Stimulated activated CD4-positive, alpha-beta T cell treated with anti-CD3 and anti-CD28 coated beads, Interleukin-15, amount 100 ng/mL, for 1 hour (primary cell): ENCODE measurements at places on chromosomes 5 and 9.

DNA sequence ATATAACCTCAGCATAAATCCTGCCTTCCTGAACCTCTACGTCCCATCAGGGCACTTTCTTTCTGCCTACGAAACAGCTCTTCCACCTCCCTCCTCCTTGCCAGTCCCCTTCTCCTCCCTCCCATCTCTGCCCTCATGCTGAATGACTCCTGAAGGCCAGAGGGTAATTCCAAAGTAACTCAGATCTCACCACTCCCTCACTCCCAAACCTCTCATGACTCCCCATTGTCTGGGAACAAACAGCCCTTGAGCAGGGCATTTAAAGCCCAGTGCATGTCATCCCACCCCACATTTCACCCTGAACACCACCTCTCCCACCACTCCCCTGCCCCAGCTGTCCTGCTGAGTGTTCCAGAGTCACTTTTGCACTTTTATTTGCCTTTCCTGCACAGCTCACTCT, 8.9 kb upstream of the FBP1 start:
- DNase-seq = no peak

GRCh38 chr9:88949961-88950340, 41.3 kb upstream of the S1PR3 start:
- no peak for DNase-seq

GRCh38 chr5:38582293-38582974, 26.0 kb upstream of the LIFR start:
- DNase-seq = no peak

DNA sequence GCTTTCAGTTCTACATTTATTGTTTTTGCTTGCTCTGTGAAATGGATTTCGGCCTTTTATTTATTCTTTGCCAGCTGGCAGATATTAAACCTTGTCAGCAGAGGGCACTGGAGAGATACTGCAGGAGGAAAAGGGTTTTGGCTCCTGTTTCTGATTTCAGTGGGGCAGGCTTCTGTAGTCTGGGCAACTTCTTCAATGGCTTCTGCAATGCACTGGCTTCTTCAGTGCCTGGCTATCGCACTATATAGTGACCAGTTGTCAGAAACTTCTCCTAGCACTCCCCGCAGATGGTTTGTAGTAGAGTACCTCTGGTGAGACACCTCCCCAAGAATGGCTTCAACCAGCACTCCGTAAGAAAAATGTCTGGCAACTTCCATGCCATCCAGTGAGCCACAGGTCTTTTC, 3.2 kb upstream of the NFX1 start:
- DNase-seq = no peak

DNA sequence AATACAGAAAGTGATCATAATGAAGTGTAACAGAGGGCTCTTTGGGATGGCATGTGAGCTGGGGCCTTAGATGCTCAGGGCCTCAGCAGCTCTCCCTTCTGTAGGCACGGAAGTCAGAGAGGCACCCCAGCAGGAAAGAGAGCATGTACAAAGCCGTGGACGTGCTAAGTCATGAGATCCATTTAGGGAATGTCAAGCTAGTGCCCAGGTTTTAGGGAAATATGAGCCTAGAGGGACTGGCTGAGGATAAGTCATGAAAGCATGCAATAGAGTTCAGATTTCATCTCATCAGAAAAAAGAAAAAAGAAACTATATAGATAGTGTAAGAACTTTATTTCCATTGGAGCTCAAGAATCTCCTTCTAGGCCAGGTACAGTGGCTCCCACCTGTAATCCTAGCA, 379.5 kb upstream of the KLF4 start:
- no peak for DNase-seq

GRCh38 chr5:122362361-122362760, 50.3 kb downstream of the SNCAIP start:
- no peak for DNase-seq

GRCh38 chr5:152309926-152310450, 95.1 kb downstream of the NMUR2 start:
- no peak for DNase-seq

DNA sequence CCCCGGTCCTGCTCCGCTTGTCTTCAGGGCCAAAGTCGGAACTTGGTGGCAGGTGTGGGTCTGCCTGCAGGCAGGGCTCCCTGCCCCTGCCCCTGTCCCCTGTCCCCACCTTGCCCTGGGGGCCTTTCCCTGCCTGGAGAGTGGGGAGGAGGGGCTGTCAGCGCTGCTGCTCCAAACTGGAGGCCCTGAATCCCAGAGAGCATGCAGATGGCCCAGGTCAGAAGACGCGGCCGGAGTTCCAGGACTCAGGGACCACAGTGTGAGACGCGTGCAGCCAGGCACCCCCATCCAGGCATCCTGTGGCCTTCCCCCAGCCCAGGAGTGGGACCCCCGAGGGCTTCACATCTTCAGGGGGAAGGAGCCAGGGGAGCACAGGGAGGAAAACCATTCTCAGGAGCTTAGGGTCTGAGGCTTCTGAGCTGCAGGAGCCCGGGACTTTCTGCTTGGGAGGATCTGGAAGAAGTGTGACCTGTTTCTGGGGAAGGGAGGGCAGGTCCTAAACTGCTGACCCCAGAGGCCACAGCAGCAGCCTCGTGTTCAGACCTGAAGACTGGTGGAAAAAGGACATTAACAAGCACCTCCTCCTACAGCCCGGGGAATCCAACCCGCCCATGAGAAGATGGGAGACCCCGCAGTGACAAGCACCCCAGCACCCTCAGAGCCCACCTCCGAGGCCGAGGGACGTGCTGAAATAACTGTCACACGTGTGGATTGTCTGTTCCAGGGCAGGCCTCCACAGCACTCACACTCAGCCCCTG, 38.0 kb downstream of the RASGEF1C start:
- DNase-seq = no peak

DNA sequence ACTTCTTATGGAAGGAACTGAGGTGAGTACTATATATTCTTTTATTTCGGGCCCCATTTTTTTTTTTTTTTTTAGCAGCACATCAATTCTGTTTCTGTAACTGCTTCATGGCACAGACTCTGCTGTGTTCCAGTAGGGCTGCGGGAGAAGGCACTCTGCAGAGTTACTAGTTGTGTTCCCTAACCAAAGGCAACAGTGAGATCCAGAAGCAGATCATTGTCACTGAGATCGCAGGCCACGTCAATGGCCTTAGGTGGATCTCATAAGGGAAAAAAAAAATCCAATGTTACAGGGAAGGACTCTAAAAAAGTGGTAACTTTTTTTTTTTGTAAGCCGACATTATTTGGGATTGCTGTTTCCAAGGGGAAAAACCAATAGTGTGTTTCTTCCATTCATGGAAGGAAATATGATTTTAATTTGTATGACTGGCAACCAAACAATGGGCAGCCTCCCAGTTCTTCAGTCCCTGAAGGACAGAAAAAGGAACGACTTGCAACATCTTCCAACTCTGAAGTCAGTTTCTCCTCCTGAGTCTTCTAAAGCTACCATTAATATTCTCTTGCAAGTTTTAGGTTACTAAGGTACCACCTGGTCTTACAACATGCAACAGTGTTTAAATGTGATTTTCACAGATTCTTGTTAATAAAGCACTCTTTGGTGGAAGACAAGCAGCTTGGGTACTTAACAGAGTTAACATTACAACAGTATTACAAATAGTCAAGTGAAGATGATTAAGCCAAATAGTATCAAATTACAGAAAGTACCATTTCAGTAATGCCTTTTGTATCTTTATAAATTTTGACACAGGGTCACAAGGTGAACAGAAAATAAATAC, 52.8 kb downstream of the HABP4 start:
- no peak for DNase-seq

GRCh38 chr9:134724912-134725604, 83.5 kb downstream of the COL5A1 start:
- DNase-seq = no peak

- no peak for DNase-seq
These were observed 24.5 kb downstream of the ADAMTS12 start for GRCh38 chr5:33867241-33867640.

DNA sequence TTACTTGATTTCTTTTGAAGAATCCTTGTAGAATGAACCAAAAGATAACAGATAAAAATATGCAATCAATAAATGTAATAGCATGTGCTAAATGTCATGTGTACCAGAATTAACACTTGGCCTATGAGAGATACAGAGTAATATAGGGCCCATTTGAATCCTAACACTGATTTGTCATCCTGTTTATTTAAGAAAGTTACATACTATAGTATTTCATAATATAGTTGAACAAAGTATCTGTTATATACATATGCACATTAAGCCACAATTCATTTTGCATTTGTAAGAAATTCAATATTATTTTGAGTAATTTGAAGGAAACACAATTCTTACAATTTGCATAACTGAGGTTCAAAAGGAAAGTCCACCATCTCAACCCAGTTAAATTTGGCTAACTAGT, 389.5 kb downstream of the PDE4D start:
- DNase-seq = no peak

- no peak for DNase-seq
These were observed 87.0 kb upstream of the PHYKPL start for GRCh38 chr5:178319541-178320041.

- no peak for DNase-seq
These were observed 308.2 kb downstream of the ACTL7B start for GRCh38 chr9:108547411-108548135.

GRCh38 chr5:113118765-113119164, 142.2 kb downstream of the DCP2 start:
- DNase-seq = no peak

DNA sequence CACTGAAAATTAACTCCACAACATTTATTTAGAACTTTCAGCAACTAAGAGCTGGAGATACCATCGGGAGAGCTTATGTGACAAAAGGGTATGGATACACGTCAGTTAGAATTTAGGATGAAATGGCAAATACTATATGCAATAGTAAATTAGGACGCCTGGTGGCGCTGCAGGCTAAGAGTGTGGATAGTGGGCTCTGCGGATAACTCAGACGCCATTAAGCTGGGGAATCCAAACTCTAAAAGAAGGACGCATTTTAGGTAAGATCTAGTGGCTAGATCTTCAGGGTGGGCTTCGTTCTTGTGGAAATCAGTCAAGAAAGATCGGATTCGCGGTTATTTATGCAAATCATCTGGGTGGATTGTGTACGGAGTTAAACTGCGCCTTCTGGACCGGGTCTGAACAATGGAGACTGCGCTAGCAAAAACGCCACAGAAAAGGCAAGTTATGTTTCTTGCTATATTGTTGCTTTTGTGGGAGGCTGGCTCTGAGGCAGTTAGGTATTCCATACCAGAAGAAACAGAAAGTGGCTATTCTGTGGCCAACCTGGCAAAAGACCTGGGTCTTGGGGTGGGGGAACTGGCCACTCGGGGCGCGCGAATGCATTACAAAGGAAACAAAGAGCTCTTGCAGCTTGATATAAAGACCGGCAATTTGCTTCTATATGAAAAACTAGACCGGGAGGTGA, at the start of gene PCDHB5:
Gene PCDHB5, plus strand, starts transcription at position 177 of the 688 bp plus-strand sequence. Its CDS starts 229 bp downstream, at position 406.
- DNase-seq = no peak

- no peak for DNase-seq
These were observed 9.6 kb upstream of the CCDC171 start for GRCh38 chr9:15543047-15543813.

- DNase-seq = no peak
These were observed 27.5 kb downstream of the DMRT2 start for GRCh38 chr9:1077616-1078015.

DNA sequence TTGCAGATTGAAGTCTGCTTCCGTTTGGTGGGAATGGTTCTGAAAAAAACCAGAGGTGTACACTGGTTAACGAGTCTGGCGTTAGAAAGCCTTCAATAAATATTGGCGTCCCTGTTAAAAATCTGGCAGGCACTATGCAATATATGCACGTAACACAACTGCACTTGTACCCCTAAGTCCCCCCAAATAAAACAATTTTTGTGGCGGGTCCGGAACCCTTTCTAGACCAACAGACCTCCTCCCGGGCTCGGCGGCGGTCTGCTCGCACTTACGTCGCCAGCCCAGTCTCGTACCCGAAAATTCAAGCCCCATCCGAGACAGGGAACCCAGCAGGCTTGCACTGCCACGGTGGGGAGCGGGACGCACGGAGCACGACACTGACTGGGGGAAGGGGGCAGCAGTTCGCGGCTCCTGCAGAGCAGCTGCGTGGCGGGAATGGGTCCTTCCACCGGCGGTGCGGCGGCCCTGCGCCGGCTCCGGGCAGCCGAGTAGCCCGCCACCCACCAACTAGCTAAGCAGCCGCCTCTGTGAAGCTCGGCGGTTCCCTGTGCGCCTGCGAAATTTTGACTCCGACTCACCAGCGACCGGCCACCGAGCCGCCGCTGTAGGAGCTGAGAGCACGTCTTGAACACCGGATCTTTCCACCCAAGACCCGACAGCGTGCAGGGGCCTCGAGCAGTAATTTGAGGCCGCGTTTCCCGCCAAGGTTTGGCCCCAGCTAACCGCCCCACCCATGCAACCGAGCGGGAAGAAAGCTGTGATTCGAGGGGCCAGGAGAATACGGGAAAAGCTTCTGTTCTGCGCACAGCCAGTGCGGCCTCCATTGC, 3.9 kb downstream of the MCIDAS start:
- DNase-seq = no peak

- no peak for DNase-seq
These were observed 1537.6 kb upstream of the CDH9 start for GRCh38 chr5:28576022-28576421.
